ENCODE measurements at places on chromosomes 7 and 10.
A peak's percentile ranks its signal among the peaks of the same experiment; 100 is the strongest.

GRCh38 chr7:82697897-82698296, 254.3 kb upstream of the CACNA2D1 start:
- no peak for DNase-seq

GRCh38 chr7:67470256-67470751, 473.7 kb downstream of the TYW1 start:
- DNase-seq = no peak

GRCh38 chr10:102669206-102670064, 25.2 kb downstream of the TRIM8 start:
- DNase-seq = peak; percentile 57

DNA sequence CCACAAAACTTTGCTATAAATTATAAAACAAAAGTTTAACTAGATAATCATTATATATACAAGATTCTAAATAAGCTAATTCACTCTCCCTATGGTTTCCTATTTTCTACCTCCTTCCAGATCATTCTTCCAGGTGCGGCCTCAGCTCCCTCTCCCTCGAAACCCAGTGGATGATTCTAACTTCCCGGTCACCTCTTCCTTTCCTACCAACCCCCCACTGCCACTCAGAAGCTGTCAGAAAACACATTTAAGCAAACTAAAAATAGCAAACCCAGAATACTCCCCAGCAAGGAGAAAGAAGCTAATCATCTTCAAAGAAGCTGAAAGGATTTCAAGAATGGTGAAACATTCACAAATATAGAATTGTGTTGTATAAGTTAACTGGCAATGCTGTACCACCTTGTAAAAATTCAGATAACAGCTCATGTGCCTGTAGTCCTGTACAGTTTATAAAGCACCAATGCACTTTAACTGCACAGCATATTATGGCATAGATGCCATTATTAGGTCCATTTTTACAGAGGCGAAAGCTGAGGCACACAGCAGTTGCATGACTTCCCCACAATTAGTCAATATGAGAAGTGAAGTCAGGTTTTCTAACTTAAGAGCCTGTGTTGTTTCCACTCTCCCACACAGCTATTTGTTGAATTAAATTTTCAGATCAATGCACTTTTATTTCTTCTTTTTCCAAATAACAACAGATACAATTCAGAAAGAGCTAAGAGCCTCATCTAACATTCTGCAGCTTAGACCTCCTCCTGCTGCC, 13.7 kb upstream of the DNTT start:
- no peak for DNase-seq

DNA sequence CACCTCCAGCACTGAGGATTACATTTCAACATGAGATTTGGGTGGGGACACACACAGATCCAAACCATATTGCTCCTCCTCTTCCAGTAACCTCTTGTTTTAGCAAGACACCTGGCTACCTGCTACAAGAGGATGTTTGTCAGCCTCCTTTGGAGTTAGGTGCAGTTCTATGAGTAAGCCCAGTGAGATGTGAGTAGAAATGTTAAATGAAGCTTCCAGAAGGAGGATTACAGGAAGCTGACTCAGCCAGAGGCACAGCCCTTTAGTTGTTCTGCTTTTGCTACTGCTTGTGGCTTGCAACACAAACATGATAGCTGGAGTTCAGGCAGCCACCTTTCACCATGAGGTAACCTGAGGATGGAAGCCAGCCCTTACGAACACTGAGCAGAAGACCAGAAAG, 382.7 kb upstream of the RNF32 start:
- DNase-seq = no peak

GRCh38 chr7:122299624-122300210, 4.8 kb downstream of the FEZF1 start:
- peak; percentile 79 for DNase-seq

DNA sequence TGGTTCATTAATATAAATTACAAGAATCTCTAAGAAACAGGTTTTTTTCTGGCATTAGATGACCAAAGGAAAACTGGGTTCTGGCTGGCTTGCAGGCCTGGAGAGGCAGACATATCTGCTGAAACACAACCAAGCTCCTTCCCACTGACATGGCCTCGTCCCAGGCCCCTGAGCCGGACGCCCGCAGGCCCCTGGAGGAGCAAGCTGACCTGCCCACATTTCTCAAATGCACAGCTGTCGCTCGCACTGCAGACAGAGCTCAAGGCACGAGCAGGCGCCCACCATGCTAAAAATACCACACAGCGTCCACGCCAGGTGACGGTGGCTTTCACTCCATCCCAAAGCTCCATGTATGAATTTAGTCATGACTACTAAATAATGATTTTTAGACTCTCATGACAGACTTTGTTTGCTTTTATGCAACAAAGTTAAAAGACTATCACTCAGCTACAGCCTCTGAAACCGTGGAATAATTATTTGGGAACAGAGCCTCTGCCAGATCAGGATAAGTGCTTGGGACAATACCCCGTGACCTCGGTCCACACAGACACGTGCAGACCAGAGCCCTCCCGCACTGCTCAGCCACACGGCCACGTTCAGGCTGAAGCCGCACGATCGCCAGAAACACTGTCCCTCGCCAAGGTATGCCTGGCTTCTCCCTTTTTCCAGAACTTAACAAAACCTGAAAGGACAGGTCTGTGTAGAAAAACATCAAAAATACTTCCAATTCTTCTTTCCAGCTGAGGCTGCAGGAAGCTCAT, 71.1 kb downstream of the DIP2C start:
- no peak for DNase-seq

DNA sequence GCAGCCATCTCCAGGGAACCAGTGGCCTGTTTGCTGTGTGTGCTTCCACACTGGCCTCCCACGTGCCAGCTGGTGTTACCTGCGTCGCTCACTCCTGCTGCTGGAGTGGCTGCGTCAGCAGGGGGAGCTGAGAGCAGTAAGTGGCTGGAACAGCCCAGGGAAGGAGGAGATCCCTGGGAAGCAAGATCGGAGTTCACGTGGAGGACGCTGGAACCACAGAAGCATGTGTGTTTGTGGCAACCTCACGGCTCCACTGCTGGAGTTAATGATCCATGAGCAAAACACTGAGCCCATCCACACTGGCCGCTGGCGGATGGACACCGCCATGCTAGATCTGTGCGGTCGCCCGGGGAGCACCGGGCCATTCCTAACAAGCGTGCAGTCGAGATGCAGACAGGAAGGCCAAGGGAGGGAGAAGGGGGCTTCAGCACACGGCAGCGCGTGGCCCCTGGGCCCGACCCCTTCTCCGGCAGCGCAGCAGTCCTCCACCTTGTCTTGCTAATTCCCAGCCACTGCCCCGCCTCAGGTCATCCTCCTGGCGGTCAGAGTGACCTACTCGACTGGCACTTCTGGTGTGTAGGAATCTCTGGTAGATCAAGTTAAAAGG, 68.5 kb upstream of the EEPD1 start:
- DNase-seq = peak; percentile 76

DNA sequence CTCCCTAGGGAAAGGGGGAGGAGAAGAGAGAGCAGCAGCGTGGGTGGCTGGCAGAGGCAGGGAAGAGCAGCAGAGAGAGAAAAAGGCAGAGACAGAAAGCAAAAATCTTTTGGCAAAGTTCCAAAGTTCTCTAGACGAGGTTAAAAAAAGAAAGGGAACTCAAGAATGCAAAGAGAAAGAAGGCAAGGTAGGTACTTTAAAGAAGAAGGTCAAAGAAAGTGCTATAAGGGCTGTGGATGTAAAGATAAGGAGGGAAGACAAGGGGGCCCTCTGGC, 20.2 kb upstream of the OPTN start:
- DNase-seq = no peak

DNA sequence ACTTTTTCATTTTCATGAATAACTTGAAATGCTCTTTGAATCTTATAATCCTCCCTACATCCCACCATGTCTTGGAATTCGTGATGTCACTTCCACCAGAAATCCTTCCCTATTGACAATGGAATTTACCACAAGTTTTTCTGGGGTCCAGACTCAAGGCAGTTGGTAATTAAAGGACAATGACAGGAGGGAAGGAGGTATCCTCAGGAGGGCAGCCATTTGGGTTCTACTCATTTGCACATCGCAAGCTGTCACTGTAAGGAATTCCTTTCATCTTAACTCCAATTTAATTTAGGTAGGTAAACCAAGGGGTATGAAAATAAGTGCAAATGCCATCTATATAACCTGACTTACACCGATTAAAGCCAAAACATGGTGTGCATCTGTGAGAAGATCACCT, 21.9 kb downstream of the LRRC17 start:
- peak; percentile 76 for DNase-seq

DNA sequence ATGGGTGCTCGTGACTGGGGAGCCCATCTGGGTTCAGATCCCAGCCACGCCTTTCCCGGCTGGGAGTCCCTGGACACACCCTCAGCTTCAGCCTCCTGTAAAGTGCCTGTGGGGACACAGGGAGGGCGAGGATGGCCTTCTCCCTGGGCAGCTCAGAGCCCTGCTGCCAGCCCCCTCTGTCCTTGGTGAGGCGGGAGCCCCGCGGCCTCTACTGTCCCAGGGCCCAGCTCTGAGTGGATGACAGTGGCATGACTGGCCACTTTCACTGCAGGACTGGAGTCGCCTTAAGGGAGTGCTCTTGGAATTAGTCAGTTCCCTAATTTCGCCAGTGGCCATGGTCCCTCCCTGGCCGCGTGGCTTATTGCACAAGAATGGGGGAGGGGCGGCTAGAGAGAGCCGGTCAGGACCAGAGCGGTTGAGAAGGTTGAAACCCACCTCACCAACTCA, 4.6 kb downstream of the BRI3 start:
- no peak for DNase-seq

DNA sequence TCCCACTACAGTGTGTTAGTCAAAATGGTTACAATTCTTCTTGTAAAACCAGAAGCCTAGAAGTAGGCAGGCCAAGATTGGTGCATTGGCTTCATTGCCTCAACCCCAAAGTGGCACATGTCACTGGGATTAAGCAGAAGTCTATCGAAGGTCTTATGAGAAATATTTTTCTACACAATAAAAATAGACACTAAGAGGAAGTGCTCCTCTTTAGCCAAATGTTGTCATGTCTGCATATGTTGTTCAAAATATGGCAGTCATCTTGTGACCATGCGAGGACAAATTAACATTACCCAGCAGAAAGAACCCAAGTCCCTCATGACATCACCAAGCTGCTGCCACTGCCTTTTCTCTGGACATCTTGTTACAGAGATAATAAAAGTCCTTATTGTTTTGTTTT, 6.3 kb upstream of the NSMCE4A start:
- no peak for DNase-seq

- no peak for DNase-seq
Observed at GRCh38 chr10:17512341-17513001, 58.1 kb upstream of the ST8SIA6 start.

- DNase-seq = no peak
Observed at GRCh38 chr7:67913604-67914003, 917.0 kb downstream of the TYW1 start.

- no peak for DNase-seq
Observed at GRCh38 chr10:49620286-49620810, 6.5 kb downstream of the CHAT start.

DNA sequence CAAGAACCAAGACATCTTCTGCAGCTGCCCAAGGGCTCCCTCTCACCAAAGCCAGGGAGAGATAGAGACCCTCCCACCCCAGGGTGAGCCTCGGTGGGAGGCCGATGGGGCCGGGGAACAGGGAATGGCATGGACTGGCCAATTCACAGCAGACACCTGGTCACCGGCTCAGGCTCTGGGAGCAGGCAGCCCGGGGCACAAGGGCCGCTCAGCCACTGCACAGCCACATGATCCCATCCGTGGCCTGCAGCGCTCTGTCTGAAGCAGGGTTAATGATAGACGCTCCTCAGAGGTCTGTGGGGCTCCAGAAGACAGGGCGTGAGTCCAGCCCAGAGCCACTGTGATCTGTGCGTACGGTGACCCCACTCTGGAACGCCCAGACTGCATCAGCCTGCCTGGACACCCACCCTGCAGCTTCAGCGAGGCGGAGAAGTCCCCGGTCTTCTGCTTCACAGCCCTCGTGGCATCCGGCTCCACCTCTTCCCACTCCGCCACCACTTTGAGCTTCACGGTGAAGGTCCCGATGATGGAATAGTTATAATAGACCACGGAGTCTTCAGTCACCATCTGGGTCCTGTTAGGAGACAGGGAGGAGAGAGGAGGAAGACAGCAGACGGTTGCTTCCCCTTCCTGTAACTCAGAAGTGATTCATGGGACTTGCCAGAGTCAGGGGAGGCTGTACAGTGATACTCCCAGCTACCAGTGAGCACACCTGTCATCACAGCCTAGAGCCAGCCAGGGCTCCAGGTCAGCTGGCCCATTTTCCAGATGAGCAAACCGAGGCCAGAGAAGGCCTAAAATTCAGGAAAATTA, 14.0 kb downstream of the TMEM130 start:
- DNase-seq = no peak

GRCh38 chr10:84077768-84078167, 61.5 kb upstream of the GHITM start:
- DNase-seq = no peak

DNA sequence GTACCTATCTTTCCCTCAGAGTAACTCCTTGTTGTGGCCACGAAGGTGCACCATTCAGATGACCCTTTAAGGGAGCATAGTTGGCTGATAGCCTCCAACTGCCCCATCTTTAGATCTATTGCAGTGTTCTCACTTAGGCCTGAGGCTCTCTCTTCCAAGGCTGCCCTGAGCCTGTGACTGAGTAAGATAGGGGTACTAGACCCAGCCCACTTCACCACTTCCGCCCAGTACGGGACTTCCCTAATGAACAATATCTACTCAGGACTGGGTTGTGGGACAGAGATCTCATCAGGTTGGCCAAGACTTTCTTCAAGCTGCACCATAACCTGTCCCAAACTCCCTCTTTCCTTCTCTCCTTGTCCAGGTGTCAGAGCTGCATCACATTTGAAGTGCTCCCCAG, 5.7 kb upstream of the GNAI1 start:
- no peak for DNase-seq

DNA sequence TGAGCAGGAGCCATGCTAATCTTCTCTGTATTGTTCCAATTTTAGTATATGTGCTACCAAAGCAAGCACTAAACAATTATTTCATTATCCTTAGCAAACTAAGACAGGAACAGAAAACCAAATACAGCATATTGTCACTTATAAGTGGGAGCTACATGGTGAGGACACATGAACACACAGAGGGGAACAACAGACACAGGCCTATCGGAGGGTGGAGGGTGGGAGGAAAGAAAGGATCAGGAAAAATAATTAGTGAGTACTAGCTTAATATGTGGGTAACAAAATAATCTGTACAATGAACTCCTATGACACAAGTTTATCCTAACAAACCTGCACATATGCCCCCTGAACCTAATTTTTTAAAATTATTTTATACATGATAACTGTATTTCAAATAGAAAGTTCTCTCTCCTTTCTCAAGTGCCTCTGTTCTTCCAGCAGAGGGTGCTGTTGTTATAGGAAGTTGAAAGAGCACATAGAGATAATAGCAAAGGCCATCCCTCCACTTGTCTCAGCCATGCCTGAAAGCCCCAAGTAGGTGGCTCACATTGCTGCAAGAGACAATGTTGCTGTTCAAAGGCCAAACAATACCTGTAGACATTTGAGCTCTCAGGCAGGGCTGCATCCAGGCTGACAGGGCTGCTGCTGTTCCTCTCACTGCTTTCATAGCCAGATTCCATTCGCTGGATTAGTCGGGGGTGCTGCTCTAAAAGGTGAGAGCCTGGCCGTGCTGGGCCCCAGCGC, 33.4 kb upstream of the PPP3CB start:
- DNase-seq = peak; percentile 95

Data from GM23338 (cell line).